Left ventricle myocardium superior (tissue), 1 donor: ENCODE measurements at places on chromosomes 12 and 14. TPM values are rescaled to one million over a fixed set of nuclear protein-coding genes. Genes with fewer than 3 reads are reported as not detected.

DNA sequence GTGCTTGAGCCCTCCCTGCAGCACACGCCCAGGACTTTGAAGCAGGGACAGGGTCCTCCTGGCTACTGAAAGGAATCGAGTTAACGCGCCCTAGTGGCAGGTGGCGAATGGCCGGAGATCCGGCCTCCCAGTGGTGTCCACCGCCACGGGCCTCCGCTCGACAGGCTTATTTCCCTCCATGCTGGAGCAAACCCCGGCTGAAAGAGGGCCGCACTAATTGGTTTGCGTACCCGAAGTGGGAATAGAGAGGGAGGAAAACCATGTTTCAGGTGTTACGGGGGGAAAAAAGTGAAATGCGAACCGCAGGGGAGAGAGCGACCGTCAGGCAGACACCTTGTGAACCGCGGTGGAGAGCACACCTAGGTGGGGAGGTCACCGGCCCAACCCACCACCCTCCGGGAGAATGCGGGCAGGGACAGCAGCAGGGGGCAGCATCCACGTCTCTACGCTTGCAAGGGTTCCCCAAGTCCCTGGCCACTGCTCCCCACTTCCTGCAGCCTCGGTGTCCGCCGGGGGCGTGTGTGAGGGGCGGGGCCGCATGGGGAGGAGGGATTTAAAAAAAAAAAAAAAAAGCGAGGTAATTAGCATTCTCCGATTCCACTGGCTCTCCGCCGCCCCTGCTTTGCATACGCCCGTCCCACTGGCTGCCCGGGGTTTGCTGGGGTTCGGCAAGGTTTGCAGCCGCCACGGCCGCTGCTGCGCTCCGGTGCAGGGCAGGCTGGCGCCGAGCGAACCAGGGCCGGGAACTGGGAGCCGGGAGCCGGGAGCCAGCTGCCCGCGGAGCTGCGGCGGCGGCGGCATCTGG is 224.6 kb upstream of the CRY1 start:
- peak; percentile 90 for DNase-seq

DNA sequence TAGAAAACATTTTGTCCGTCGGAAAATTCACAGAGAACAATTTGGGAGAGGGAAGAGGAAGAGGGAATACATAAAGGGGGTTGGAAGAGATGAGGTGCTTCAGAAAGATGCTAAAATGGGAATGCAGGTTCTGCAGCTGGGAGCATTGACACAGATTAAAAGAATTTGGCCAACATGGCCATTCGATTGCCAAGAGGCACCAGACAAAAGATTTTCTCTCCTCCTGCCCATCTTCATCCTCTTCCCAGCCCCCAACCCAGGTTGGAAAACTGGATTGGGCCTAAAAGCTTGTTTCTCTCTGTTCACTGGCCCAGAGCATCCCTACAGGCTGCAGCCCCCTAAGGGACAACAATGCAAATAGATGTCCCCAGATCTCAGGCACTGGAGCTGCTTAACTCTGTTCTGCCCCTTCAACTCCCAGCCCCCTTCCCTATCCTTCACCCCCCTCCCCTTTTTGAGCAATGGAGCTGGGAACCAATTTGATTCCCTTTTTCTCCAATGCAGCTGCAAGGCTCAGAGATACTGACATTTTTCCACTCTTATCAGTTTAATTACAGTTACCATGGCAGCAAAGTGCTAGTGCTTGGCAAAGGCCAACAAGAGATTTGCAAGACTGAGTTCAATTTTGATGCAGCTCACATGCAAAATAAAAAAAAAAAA is 1.9 kb downstream of the LMO3 start:
- no peak for DNase-seq

DNA sequence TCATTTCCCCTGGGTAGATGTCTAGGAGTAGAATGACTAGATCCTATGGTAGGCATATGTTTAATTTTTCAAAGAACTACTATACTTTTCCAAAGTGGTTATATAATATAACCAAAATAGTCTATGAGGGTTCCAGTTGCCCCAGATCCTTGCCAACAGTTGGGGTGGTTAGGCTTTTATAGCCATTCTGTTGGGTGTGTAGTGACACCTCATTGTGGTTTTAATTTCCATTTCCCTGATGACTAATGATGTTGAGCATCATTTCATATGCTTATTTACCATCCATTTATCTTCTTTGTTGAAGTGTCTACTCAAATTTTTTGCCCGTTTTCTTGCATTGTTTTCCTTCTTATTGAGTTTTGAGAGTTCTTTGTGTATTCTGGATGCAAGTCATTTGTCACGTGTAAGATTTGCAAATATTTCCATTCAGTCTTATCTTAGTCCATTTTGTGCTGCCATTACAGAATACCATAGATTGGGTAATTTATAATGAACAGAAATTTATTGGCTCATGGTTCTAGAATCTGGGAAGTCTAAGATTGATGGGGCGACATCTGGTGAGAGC is 4.7 kb downstream of the SYNE2 start:
- no peak for DNase-seq

DNA sequence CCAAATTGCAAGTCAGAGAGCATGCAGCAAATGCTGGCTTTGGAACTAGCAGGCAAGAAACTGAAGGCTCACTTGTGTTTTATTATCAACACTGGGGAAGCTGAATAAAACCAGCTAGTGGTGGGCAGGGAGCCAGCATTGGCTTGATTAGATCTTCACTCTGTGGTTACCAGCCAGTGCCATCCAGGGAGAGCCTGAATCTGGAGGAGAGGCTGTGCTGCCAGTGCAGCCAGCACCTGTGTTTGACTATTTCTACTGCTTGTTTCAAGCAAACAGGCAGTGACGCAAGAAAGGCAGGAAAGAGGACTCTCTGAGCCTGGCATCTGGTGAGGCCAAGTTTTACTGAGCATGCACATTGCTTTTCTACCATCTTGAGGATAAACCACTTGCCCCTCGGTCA is 247.0 kb downstream of the PHLDA1 start:
- peak; percentile 58 for DNase-seq

DNA sequence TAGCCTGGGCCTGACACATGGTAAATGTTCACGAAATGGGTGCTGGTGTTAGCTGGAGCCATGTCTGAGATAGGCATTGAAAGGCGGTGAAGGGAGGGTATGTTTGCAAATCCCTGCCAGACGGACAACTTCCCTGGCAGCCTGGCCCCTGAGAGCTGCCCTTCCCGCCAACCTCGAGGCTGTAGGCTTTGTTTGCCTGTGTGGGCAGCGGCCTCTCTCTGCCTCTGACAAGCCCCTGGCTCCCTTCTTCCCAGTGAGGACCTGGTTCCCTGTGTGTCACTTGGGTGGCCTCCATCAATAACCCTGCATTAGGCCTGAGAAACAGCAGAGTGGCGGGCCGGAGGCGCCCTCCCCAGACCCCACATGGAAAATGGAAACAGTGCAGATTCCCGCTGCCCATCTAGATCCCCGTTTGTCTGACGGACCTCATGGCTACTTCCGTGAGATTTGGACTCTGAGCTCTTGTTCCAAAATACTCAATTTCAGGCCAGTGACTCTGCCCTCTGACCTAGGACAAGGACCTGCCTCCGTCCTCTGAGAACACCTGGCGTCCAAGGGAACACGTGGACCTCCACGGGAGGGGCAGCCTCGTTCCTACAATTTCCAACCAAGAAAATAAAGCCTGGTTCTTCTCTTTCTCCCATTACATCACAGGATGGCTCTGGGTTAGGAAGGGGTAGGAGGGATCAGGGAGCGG is 325.5 kb downstream of the DPF3 start:
- no peak for DNase-seq

- DNase-seq: no peak
These were observed 42.4 kb downstream of the ATXN2 start for GRCh38 chr12:111556676-111557075.

- DNase-seq: no peak
These were observed 104.6 kb downstream of the EFCAB11 start for GRCh38 chr14:89849931-89850330.

DNA sequence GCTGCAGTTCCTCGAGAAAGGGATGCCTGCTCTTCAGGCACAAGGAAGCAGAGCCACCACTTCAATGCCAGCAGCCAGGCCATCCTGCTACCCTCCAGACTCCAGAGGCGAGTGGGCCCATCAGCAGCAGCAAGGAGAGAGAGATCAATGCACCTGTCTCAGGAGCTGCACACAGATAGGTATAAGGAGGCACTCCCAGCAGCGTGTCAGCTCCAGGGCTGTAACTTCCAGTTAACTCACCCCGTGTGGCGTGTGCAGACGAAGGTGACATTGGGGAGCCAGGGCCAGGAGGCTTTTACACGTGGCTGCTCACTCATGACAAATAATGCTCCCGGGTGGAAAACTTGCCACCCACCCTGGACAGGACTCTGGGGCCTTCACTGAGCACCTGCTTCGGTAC is 24.2 kb downstream of the GALNT16 start:
- DNase-seq: peak; percentile 56

DNA sequence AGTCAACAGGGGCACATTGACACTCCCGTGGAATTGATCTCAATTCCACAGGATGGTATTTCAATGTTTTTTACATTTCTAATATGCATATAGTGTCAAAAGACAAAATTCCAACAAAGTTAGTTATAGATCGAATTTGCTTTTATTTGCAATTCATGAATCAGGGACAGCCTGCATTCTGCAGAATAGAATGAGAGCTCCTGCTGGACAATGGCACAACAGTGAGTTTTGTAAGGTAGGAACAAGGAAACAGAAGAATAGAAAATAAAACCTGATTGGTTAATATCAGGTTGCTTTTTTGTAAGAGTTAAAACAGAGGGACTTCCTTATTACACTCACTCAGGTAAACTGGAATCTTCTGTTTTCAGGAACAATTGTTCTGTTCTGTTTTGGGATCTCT is 32.8 kb upstream of the NEDD1 start:
- DNase-seq: no peak

DNA sequence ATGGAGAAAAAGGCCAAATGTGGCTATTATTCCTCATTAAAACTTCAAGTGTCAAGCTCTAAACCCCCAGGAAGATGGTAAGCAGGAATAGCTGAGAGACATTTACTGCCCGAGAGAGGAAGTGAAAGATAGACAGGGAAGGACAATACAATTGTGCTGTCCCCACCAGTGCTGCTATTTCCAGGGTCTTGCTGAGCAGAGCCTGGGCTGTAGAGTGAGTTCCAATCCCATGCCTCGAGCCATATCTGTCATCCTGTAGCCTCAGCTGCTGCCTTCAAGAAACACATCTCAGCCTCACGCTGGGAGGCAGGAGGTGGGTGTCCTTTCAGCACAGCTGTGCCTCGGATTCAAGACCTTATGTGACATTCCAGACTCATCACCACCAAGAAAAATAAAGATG is 114.0 kb downstream of the RPAP3 start:
- no peak for DNase-seq

LBHD2 gene
- not detected for total RNA-seq

DIO2 gene
- total RNA-seq: 7.2 TPM

PSMD9 gene
- 30.3 TPM for total RNA-seq

NELL2 gene
- 0.50 TPM for total RNA-seq

CCDC175 gene
- not detected for total RNA-seq

SMIM41 gene
- total RNA-seq: not detected

PTPRQ gene
- 0.77 TPM for total RNA-seq
